ENCODE measurements at places on chromosomes 6 and 20.

- no peak for DNase-seq
Observed at GRCh38 chr20:61299618-61300017, 47.6 kb downstream of the CDH4 start.

- DNase-seq = peak; percentile 65
Observed at GRCh38 chr6:48111143-48111506, at the start of gene PTCHD4. PTCHD4 (minus strand) TSS chr6:48111197; CDS start chr6:48068957, 42,240 bp downstream.

- DNase-seq = no peak
Observed at GRCh38 chr6:35055891-35056290, 85.2 kb downstream of the TCP11 start.

DNA sequence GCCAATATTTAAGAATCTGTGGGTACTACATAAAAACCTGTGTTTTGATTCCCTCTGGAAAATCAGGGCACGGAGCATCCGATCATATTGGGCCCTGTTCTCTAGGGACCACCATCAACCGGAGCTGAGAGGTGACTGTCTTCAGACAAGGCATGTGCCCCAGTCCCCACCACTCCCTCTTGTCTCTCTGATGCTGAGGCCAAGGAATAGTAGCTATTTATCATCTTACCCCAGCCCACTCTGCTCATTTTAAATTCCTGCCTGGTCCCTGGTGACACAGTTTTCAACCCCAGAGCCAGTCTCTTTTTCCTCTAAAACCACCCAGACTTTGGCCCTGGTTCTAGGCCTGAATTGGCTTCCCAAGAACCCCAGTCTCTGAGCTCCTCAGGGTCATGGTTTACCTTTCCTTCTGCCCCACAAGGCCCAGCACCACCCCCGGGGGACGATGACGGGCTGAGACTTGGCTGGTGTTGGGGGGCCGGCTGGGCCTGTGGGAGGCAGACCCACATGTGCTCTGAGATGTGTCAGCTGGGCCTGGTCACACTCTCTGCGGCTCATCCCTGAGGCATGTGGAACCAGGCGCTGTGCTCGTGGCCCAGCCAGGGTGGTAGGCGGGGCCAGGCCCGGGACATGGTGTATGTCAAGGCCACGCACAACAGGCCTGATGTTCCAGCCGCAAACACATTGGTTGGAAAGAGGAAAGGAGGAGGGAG is 114.4 kb downstream of the CEBPB start:
- DNase-seq = peak; percentile 94

GRCh38 chr6:159609652-159610178 is 83.3 kb downstream of the SOD2 start:
- DNase-seq = no peak

GRCh38 chr6:15621203-15622044 is 41.4 kb downstream of the DTNBP1 start:
- peak; percentile 51 for DNase-seq

- DNase-seq = peak; percentile 20
Observed at GRCh38 chr20:53737396-53738038, 143.9 kb upstream of the ZNF217 start.

- no peak for DNase-seq
Observed at GRCh38 chr20:57321142-57321541, 8.5 kb upstream of the SPO11 start.

DNA sequence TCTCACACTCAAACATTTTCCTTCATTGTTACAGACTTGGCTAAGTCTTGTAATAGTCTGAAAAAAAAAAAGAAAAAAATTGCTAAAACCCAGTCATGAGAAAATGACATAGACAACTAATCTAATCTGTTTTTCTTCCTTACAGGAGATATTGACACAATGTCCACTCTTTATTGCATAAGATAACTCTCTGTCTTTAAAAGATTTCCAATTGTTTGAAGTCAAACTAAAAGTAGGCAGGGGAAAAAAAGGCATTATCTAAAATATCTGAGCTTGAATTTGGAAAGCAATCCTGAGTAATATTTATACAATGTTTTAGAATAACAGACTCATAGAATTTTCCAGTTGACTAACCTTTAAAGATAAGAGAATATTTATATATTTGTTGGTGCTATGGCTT is 233.0 kb upstream of the CEP162 start:
- DNase-seq = peak; percentile 56

GRCh38 chr6:152232501-152233151 is 404.5 kb downstream of the SYNE1 start:
- DNase-seq = peak; percentile 82
